T1000 (cell line): ENCODE measurements at places on chromosomes 4 and X.

- DNase-seq: no peak
Measured at GRCh38 chrX:146615628-146616348, 193.8 kb upstream of the CXorf51B start.

- DNase-seq: no peak
Measured at GRCh38 chr4:186651181-186651603, 72.5 kb downstream of the FAT1 start.

DNA sequence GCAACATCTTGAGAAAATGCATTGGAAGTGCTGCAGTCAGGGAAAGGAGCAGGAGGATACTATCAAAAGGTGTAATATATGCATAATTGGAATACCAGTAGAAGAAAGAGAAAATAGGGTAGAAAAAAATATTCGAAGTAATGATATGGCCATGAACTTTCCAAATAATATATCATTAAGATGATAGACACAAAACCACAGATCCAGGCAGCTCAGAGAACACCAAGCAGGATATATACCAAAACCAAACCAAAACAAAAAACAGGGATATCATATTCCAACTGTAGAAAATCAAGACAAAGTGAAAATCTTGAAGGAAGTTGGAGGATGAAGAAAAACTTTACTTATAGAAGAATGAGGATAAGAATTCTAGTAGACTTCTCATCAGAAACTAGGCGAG is 9.7 kb upstream of the POLA1 start:
- no peak for DNase-seq

GRCh38 chrX:41164449-41164848 is 79.2 kb downstream of the USP9X start:
- no peak for DNase-seq

DNA sequence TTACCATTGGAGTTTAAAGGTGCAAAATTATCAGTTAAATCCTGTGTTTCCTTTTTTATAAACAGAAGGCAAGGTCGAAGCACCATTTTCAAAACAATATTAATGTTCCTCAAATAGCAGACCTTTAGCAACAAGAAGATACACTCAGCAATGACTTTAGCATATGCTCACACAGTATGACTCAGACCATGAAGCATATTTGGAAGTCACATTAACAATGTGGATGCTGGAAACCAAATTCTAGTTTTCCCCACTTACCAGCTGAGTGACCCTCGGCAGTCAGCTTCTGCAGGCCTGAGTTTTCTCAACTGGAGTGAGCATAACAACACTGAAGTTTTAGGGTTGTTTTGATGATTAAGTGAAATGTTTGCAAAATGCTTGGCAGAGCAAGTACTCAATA is 130.5 kb downstream of the ANK2 start:
- DNase-seq: no peak

- DNase-seq: no peak
Measured at GRCh38 chr4:141459020-141459419, 177.4 kb upstream of the IL15 start.

GRCh38 chrX:149992918-149993317 is 54.6 kb upstream of the EOLA2 start:
- DNase-seq: no peak

DNA sequence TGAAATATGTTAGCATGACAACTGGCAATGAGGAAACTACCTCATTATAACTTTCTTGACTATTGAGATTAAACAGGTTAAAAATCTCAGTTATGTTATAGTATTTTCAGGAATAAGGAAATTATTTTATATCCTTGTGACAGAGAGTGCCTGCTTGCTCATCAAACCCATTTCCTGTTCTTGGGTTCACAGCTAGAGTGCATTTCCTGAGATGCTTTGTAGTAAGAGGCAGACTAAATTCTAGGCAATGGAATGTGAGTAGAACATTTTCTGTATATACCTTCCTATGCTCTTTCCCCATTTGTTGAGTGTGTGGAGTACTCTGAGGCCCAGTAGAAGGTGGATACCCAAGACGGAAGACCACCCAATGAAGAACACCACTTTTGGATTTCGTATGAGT is 96.9 kb upstream of the CASK start:
- DNase-seq: no peak

- no peak for DNase-seq
Measured at GRCh38 chr4:108544481-108544880, 75.9 kb upstream of the RPL34 start.

DNA sequence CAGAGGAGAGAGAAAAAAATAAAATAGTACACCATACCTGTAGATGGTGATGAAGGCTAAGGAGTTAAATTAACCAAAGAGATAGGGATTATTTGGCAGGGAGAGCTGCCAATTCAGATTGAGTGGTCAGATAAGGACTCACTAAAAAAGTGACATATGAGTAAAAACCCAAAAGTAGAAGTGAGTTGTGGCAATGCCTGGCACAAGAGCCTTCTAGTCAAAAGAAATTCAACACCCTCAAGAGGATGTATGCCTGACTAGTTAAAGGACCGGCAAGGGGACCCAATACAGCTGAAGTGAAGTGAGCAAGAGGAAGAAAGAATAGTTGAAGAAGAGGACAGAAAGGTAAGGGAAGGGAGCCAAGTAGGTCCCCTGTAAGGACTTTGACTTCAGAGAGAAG is 34.9 kb downstream of the ELF2 start:
- DNase-seq: no peak

- DNase-seq: no peak
Measured at GRCh38 chr4:28948501-28948900, 1771.7 kb upstream of the PCDH7 start.

- DNase-seq: no peak
Measured at GRCh38 chrX:101682723-101683122, 23.1 kb upstream of the ARMCX2 start.

GRCh38 chrX:24494647-24495075 is 29.6 kb downstream of the PDK3 start:
- DNase-seq: no peak

DNA sequence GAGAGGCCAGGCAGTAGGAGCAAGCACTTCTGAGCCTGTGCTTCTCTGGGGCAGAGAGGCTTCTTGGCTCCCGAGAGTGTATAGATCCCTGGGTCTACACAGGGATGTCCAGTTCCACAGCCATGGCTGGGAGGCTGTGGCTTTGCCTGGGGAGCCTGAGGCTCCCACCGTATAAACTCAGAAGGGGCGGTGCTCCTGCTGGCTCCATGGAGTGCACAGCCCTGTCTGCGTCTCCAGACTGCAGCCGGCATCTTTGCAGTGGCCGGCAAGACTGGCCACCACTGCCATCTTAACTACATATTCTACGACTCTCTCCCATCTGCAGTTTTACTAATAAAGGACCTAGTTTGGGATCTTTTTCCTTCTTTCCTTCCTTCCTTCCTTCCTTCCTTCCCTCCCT is 1253.8 kb downstream of the C4orf33 start:
- DNase-seq: no peak

DNA sequence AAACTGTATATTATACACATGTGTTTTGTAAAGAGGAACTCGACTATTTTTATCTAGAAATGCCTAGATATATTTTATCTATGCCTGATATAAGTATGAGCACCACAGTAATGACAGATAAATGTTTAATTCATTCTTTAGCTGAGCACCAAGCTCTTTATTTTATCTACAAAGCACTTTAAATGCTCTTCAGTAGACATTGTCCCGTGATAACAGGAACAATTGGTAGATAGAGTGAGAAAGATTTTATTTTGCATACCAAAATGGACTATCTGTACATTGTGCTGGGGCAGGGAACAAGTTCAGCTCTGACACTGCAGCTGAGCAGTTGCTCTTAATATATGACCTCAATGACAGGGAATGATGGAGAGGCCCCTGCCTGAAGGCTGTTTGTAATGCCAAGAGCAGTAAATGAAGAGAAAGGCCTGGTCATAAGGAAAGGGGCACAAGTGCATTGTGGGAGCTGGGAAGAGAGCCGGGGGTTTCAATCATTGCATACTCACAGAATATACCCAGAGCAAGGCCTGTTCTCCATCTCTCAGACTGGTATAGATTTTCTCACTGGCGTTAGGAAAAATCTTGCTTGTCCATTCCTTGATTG is 57.3 kb downstream of the SEPTIN11 start:
- no peak for DNase-seq

GRCh38 chrX:14508025-14508690 is 21.2 kb upstream of the GLRA2 start:
- DNase-seq: no peak

DNA sequence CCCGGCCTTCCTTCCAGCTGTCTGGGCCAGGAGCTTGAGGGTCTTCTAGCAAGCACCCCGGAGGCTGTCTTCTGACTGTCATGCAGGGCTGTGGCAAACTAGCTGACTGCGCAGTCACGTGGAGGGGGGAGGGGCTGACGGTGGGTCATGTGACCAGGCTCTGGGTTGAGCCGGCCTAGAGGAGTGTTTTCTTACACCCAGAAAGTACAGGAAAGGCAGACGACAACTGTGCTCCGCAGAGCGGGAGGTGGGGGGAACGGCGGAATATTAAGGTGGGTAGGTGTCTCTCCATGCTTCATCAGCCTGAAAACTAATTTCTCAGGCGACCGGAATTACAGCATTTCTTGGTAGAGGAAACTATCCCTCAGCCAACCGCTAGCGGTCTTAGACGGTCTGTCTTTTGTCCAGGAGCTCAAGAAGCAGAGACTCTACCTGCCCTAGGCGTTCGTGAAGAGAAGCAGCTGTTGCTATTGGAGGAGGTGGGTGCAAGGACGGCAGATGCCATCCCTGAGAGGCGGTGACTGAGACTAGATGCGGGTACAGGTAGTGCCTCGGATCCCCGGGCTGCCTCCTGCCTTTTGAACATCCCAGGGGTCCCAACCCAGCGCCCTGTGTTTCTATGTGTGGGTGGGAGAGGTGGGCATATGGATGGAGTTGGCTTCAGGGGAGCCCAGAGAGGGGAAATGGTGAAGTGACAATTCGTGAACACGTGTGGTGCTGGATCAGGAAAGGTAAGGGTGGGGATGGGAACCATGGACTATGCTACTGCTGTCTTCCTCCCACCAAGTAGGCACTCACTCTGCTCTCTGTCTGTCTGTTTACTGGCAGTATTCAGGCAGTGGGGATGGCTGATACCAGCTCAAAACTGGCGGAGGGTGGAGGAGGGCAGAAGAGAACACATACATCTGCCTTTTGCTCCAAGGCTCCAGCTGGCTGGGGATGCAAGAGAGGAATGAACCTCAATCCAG is 8.8 kb downstream of the GPRASP1 start:
- DNase-seq: no peak

- DNase-seq: no peak
Measured at GRCh38 chrX:144840616-144841015, 406.7 kb upstream of the SPANXN1 start.

- no peak for DNase-seq
Measured at GRCh38 chr4:110046588-110047049, 133.9 kb downstream of the EGF start.

GRCh38 chr4:167629272-167629671 is 395.0 kb upstream of the SPOCK3 start:
- no peak for DNase-seq

DNA sequence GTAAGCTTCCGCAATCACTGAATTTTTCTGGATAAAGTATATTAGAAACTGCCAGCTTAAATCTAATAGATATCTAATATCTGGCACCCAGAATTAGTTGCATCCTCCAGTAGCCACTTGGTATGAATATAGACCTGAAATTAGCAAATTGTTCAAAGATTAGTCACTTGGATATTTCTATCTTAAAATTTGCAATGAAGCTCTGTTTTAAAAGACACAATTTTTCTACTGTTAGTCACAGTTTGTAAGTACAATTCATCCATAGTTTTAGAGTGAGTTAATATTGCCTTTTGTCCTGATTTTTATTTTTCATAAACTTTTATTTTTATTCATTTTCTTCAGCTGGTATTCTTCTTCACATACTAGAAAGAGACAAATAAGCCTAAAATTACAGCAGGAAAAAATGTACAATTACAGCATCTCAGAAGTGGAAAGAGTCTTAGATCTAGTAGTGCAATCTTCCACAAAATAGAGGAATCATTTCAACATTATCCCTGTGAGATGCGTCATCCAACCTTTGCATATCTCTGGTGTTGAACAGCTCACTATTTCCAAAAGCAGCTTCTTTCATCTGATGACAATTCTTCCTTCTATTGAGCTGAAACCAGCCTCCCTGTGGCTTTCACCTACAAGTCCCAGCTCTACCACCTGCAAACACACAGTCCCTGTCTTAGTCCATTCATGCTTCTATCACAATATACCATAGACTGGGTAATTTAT is 190.0 kb upstream of the AR start:
- DNase-seq: no peak

DNA sequence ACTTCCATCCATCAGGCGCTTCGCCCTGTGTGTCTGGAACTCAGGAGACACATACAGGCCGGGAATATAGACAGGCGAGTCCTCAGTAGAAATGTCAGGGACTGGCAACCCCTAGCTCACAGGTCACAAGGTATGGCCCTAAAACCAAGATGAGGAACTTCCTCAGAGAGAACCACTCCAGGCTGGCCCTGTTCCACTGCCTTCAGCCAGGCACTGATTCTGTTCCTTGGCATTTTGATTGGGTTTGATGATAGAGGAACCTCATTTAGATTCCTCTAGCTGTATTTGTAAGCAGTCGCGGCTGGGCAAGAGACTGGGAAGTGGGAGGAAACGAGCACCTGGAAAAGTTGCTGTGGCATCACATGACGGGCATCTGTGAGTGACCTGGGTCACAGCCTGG is 8.1 kb downstream of the HPSE start:
- DNase-seq: no peak

GRCh38 chrX:50436797-50437196 is 33.8 kb downstream of the DGKK start:
- DNase-seq: no peak

GRCh38 chr4:72582853-72583252 is 13.8 kb upstream of the ADAMTS3 start:
- no peak for DNase-seq

DNA sequence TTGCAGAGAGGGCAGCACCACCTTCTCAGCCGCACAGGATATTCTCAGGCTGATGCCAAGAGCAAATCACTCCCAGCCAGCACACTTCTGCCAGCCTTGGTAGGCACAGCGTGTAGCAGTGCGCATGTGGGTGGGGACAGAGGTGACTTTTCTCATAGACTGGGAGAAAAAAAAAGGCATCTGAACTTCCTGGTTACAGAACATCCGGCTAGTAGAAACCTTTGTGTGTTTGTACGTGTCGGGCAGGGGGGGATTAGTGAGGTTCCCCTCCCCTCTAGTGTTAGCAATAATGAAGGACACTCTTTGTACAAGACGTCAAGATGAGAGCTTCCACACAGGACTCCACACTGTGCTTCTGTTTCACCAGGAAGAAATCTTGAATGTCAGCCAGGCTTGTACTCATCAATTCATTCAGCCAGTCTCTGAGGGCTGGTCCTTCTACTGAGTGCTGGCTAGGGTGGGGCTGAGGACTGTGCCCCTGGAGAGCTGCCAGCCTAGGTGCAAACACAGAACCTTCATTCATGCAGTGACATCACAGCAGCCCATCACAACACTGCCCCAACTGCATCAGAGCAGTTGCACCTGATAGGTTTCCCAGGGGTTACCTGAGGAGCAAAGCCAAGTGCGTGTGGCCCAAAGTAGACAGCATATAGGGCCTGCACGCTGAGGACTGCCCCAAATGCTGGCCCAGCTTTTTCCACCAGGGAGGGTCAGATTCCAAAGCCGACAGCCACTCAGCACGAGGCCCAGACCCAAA is 34.7 kb downstream of the SLC25A5 start:
- DNase-seq: peak; percentile 2
